ENCODE measurements at places on chromosomes 6 and 20.

- DNase-seq = no peak
Measured at GRCh38 chr6:79634491-79635231, 3.5 kb downstream of the SH3BGRL2 start.

DNA sequence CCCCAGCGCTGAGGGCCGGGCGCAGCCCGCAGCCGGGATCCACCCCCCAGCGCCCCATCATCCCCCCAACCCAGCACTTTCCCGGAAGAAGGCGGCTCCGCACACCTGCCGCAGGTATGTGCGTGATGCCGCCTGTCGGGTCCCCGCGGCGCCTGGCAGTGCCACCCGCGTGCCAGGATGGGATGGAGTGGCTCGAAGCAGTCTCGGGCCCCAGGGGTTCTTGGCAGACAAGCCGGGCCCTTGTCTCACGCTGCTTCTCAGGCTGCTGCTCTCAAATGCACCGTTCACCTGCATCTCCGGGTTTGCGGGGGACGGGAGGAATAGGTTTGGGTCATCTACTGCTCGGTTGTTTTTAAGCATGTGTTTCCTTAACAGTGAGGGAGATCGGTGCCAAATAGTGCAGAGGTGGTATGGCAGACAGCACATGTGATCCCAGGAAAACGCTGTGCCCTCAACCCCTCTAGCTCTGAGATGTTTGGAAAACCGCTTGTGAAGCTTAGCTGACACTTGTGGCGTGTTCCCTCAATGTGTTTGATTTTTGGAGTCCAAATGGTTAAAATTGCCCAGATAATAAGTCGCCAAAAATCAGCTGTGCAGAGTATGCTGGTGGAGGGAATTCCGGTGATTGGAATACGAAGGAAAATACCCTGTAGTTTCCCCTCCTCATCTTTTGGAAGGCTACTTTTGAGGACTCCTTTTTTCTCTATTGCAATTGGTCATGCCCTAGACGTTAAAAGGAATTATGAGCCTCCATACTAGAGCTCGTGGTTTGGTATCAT, 926 bp downstream of the MYLIP start:
- DNase-seq = no peak

DNA sequence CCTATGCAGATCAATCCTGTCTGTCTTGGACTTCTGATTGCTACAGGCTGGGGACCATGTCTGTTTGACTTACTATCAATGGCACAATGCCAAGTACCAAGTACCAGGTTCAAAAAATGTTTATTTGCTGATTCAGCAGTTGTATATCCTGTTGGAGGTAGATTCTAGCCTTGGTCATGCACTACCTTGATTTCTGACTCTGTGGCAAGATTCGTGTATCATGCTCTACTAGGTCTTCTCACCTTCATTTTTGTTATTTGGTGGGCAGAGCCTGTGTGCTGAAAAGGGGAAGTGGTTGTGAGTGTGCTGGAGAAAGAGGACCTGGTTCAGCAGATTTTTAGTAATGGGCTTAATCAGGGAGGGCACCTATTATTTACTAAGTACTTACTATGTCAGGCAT, 192.4 kb upstream of the MYLIP start:
- DNase-seq = peak; percentile 50

- peak; percentile 15 for DNase-seq
Measured at GRCh38 chr6:84763003-84763885, 1.2 kb downstream of the TBX18 start.
